ENCODE measurements at places on chromosomes 7 and 10. TPM values are rescaled to one million over a fixed set of nuclear protein-coding genes. Genes with fewer than 3 reads are reported as not detected.

DNA sequence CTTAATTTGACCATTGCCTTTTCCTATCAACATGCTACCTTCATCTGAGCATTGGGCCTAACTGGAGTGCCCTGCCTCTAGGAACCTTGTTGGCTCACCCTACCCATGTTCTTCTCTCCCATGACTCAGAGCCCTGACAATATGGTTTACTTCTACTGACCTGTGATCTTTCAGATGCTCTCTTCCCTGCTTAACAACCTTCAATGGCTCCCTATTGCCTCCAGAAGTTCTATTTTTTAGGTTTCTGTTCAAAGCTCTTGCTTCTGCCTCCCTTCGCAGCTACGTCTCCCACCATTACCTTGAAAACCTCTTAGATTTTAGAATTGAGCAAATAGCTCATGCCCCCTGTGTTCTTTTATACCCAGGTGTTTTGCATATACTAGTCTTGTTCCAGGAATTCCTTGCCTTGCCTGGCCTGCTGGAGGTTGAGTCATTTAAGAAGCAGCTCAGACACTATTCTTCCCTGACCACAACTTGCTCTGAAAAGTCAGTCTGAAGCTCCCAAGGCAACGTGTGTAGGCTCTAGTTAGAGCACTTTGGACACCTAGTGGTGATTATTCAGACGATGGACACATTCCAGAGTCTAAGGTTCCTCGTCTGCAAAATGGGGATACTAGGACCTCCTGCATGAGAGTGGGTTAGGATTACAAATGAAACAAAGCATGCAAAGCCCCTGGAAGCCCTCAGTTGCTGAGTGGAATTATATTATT is 64.4 kb upstream of the EMX2 start:
- H3K27me3 ChIP-seq, result peaks cover 18% of the 10 kb centered on the region
- H3K4me1 ChIP-seq, result no peaks in the 10 kb centered on the region
- no peak overlapping the region for H3K27ac ChIP-seq
- no peak overlapping the region for H3K4me3 ChIP-seq

DNA sequence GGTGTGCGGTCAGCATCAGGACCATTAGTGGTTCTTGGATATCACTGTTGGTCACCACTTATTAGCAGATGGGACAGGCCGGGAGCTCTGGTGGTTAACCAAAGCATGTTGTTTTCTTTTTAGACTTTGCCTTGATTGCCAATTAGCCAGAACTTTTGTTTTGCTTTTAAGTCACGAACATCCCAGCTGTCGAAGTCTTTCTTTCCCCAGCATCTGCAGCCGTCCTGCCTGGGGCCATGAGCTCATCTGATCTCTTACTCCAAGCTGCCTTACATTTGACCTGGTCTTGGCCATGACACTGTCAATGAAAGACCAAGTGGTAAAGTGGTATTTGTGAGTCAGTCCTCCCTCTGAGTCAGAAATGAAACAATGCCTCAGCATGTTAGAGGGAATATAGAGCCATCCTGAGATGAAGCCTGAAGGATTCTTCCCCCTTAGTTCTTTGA is 53.9 kb upstream of the CREB5 start:
- peaks cover 20% of the 10 kb centered on the region for H3K4me1 ChIP-seq
- no peak overlapping the region for H3K4me3 ChIP-seq
- no peaks in the 10 kb centered on the region for H3K36me3 ChIP-seq
- DNase-seq, result no peak
- no peak overlapping the region for H3K27ac ChIP-seq
- no peaks in the 10 kb centered on the region for H3K27me3 ChIP-seq

- H3K4me3 ChIP-seq, result no peak overlapping the region
- no peak overlapping the region for H3K27ac ChIP-seq
- H3K36me3 ChIP-seq, result no peaks in the 10 kb centered on the region
- DNase-seq, result no peak
These were observed 232.2 kb downstream of the TRIL start for GRCh38 chr7:28725911-28726310.

- DNase-seq, result no peak
- no peaks in the 10 kb centered on the region for H3K27me3 ChIP-seq
- no peak overlapping the region for H3K4me3 ChIP-seq
- H3K4me1 ChIP-seq, result no peaks in the 10 kb centered on the region
These were observed 73.4 kb upstream of the SEPHS1 start for GRCh38 chr10:13421382-13421917.

- peaks cover 8% of the 10 kb centered on the region for H3K4me1 ChIP-seq
- no peaks in the 10 kb centered on the region for H3K27me3 ChIP-seq
- no peak overlapping the region for H3K27ac ChIP-seq
- DNase-seq, result peak; percentile 94
These were observed 30.3 kb upstream of the GRB10 start for GRCh38 chr7:50812841-50813475.

TEX36 gene
- polyA plus RNA-seq, result not detected
